ENCODE measurements at places on chromosomes 12 and 14.

GRCh38 chr12:96143827-96144565, 50.2 kb upstream of the ELK3 start:
- no peak for DNase-seq

GRCh38 chr12:25107920-25108319, 87.0 kb downstream of the DNAI7 start:
- DNase-seq, result peak; percentile 61

DNA sequence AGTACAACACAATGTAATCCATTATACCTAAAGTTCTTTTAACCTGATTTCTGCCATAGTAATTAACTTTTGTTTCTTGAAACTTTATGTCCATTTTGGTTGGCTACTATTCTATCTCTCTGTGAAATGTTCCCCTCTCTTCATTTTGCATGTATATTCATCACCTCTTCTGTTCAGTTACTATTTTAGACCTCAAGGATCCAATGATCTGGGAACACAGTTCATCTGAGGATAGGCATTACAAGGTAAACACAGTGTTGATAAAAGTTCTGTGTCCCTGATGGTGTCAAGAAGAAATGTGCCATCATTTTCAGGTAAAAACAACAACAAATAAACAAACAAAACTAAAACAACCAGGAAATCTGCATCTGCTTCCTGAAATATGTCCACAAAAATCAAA, 102.2 kb upstream of the IFNG-AS1 start:
- no peak for DNase-seq

DNA sequence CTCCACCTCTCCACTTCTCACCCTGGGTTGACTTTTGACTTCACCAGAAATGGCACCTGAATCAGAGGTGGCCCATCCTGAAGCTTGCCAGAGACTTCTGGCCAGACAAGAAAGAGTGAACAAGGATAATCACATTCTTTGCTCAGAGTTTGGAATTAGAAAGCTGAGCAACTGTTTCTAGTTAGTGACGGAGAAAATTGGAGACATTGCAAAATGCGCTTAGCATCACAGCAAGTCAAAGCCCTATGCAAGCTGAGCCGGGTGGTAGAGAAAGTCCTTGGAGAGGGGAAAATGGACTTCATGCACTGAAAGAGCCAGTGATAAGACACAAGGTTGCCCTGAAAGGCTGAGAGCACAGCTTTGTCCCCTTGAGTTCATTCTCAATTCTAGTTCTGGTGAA, 161.8 kb downstream of the PAH start:
- no peak for DNase-seq

DNA sequence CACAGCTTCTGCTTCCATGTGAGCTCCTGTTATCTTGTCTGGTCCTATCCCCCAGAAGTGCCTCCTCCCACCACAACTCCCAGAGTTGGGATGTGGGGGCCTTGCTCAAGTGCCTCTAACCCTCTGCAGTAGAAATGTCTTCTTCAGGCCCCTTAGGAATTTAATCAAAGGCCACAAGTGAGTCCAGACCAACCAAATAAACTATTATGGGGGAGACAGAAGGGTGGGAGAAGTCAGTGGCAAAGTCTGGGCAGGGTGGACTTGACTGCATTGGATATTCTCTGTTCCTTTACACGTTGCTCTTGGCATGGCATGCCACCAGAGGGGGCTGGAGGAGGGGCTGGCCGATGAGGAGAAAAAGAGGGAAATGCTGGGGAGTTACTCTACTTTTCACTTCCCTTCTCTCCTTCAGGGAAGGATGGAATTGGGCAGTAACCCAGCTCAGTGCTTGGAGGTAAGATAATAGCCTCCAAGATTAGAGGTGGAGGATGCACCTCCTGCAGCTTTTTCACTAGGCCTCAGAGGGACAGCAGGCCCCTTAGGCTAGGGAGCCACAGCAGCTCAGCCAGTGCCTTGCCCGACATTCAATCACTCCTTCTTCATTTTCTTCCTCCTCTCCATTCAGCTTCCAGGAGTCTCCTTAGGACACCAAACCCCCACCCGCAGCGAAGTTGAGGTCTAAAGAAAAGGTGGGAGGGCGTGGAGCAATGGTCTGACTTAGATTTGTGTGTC, 1.2 kb upstream of the AP1G2 start:
- no peak for DNase-seq

DNA sequence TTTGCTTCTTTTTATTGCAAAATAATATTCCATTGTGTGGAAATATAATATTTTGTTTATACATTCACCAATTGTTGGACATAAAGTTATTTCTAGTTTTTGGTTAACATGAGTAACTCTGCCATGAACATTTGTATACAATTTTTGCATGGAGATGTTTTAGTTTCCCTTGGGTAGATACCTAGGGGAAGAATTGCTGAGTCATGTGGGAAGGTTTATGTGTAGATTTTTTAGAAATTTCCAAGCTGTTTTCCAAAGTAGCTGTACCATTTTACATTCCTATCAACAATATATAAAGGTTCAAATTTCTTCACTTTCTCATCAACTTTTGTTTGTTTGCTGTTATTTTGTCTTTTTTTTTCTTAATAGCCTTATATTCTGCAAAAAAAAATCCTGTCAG, 664.7 kb upstream of the FBXO33 start:
- DNase-seq, result no peak

DNA sequence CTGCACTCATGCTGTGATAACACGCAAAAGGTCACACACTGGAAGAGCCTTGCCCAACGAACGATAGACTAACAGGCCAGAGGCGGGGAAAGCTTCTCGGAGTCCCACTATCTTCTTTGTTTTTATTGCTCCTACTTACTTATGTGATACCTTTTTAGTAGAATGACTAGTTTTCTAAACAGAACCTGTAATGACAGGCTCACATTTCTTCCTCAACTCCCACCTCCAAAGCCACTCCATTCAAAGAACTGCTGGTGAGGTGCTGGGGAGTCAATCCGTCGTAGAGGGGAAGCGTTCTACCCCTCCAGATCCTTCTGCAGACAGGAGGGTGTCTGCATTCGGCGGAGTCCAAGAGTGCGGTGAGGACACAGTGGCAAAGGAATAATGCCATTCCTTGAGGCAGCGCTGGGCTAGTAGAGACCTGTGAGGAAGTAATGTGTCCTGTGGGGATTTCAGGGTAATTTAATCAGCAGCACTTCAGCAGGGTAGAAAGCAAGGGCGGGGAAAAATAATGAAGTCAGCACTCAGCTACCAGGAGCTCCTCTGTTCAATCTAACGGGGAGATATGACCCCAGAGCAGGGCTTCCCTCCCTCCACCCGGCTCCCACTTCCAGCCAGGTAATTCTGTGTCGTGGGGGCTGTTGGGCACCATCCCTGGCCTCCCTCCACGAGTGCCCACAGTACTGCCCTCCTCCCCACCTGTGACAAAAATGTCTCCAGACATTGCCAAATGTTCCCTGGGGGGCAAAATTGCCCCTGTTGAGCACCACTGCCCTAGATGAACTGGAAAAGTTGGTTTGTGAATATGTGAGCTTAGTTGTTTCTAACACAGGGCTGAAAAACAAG, 25.2 kb downstream of the SPRING1 start:
- DNase-seq, result no peak

- no peak for DNase-seq
Observed at GRCh38 chr14:52365071-52365470, 51.0 kb downstream of the PTGER2 start.

GRCh38 chr12:6613776-6614512, 6.8 kb upstream of the CHD4 start:
- DNase-seq, result peak; percentile 70

DNA sequence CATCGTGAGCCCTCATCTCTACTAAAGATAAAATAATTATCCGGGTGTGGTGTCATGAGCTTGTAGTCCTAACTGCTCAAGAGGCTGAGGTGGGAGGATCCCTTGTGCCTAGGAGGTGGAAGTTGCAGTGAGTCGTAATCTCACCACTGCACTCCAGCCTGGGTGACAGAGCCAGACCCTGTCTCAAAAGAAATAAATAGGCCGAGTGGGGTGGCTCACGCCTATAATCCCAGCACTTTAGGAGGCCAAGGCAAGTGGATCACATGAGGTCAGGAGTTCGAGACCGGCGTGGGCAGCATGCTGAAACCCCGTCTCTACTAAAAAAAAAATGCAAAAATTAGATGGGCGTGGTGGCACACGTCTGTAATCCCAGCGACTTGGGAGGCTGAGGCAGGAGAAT, 70.9 kb downstream of the RESF1 start:
- DNase-seq, result no peak

GRCh38 chr12:19849208-19849607, 409.9 kb downstream of the AEBP2 start:
- DNase-seq, result no peak

DNA sequence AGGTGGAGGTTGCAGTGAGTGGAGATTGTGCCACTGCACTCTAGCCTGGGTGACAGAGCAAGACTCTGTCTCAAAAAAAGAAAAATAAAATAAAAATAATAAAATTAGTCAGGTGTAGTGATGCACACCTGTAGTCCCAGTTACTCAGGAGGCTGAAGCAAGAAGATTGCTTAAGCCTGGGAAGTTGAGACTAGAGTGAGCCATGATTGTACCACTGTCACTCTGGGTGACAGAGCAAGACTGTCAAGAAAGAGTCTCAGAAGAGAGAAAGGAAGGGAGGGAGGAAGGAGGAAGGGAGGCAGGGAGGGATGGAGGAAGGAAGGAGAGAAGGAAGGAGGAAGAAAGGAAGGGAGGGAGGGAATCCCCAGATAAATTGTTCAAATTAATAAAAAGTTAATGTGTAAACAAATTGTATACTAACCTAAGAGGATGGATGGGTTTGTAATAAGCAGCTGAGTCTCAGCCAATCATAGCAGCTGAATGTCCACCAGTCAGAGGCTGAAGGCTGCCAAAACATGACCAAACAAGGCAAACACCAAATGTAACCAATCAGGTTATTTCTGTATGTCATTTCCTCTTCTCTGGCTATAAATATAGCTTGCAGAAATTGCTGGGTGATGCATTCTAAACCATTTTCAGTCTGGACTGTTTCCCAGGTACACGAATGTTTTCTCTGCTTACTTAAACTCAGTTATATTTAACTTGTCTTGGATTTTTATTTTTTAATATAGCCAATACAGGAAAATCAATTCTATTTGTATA, 6.1 kb upstream of the CDCA4 start:
- peak; percentile 39 for DNase-seq

DNA sequence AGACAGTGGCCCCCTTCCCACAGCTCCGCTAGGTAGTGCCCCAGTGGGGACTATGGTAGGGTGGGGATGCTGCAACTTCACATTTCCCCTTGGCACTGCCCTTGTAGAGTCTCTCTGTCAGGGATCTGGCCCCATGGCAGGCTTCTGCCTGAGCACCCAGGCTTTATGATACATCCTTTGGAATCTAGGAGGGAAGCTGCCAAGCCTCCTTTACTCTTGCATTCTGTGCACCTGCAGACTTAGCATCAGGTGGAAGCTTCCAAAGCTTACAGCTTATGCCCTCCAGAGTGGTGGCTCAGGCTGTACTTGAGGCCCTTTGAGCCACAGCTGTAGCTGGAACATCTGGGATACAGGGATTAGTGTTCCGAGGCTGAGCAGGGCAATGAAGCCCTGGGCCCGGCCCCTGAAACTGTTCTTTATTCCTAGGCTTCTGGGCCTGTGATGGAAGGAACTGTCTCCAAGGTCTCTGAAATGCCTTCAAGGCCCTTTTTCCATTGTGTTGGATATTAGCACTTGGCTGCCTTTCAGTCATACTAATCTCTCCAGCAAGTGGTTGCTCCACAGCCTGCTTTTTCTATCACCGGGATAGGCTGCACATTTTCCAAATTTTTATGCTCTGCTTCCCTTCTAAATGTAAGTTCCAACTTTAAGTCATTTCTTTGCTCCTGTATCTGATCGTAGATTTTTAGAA, 22.2 kb upstream of the OR6J1 start:
- no peak for DNase-seq

DNA sequence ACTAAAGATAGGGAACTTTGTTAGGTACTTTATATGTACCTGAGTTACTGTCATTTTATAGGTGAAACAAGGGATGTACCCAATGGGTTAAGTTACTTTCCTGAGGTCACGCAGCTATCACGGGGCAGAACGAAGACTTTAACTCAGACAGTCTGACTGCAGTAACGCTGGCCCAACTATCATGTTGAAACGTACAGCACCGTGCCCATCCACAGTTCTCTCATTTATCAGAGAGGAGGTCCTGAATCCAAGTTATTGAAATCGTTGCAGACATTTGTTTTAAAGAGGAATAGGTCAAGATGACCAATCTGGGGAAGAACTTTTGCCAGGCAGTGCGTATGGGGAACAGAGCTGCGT, 587 bp upstream of the C12orf75 start:
- no peak for DNase-seq

GRCh38 chr12:124359671-124360581, 65.0 kb downstream of the RFLNA start:
- DNase-seq, result no peak

DNA sequence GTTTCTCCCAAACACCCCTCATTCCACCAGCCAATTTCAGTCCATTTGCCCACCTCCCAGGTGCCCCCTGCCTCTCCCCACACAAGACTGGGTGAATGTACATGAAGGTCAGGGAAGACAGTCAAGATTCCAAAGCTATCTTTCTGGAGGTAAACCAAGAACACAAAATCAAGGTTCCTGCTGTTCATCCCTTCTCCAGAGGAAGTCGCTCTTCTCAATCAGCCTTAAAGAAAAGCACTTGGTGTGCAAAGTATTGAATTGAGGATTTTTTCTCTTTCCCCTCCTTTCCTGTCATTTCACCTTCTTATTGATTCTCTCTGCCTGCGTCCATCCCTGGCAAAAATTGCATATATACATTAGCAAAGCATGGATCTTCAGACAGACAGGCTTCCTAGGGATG, 4.5 kb downstream of the GRIN2B start:
- no peak for DNase-seq

DNA sequence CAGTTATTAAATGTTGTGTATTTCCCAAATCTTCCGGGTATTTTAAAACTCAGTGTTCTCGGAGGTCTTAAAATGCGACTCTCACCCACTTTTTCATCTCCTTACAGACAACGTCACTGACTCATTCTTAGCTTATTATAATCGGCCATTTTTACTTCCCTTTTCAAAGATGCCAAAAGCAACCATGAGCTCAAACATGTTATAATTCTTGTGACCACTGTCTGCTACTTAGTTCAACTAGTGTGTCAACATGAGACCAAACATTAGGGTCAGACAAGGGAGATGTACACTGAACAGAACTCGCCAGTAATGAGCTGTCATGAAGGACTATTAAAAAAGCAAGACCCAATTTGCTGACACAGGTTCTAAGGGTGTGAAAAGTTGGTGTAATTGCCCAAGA, 4.2 kb upstream of the GRIP1 start:
- no peak for DNase-seq

GRCh38 chr12:51342416-51342815, 4.1 kb downstream of the CELA1 start:
- no peak for DNase-seq

DNA sequence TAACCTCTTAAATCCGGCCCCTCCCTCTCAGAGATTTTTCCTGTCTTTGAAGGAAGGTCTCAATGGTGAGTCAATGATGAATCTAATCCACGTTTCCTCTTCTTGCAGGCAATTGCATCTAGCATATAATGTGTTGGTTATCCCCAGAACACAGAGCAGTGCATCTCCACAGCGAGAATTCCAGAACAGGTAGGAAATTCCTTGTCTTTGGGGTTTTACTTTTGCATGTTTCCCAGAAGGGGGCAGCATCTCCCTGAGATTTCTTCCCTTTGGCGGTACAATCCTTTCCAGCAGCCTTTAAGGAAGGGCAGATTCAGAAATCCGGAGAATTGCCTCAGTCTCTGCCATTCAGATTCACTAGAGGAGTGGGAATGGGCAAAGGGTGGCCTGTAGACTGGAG, 128.0 kb downstream of the KCNA5 start:
- DNase-seq, result no peak

GRCh38 chr12:67534046-67534445, 114.5 kb upstream of the DYRK2 start:
- no peak for DNase-seq

- no peak for DNase-seq
Observed at GRCh38 chr14:77098529-77099353, 683 bp downstream of the CIPC start.

Measured in GM10248 (cell line).